ENCODE measurements at places on chromosomes 13 and 19.

- no peak for DNase-seq
Measured at GRCh38 chr19:57689750-57690149, 8.0 kb downstream of the ZNF551 start.

DNA sequence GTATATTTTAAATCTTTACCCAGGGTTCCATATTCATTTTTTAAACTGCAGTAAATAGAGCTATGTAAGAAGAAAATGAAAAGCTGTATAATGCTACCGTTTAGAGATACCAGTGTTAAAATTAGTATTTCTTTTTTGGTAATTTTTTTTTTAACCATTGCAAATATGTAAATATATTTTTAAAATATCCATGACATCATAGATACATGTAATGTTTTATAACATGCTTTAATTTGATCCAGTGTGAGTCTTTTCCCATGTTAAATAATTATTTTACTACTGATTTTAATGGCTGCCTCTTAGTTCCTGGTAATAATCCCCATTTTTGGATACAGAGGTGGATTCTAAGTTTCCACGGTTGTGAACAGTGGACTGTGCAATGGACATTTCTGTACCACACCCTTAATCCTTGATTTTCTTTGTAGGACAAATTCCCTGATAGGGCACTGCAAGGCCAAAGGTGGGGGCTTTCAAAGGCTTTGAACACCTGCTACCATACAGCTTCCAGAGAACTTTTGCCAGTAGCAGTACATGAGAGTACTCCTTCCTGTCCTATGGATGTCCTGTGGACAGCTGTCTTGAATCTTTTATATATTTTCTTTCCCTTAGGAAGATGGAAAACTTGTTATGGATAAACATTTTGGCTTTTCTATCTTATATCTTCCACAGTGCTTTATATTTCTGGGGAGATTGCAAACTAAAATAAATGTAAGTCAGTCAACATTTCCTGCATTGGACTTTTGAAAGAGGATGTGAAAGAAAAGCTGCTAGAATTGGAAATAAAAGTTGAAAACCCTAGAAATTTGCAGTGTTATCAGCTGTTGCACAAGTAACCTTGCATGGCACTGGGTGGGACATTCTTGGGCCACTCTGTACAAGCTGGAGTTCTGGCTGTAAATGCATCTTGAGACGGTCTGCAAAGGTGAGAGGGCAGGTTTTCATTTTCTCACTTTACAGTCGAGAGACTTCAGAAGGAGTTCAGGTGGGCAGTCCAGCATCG lies 46.8 kb downstream of the ARHGEF7 start:
- DNase-seq = no peak

DNA sequence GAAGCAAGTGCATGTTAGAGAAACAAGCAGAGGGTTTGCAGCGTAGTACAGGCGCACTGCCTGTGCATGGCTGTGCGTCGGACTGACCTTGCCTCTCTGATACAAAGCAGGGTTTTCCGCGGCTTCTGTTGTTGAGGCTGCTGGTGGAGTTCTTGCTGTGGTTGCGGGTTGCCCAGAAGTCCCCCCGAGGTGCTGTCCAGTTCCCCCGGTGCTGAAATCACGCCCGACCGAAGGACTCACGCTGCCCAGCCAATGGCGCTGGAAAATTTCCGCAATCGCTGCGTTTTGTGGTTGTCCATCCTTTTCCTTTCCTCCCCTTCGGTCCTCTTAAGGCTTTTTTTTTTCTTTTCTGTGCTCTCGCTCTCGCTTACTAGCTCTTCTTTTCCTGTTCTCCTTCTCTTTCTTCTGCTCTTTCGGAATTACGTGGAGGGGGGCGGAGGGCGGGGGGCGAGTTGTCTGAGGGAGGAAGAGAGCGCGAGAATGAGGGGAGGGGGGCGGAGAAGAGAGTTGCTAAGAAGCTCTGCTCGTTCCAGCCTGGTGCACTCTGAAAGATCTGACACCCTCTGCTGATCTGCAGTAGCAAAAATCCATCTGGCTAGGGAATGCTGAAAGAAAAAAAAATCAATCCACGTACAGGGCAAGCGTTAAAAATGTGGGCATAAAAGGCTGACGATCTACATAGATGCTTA lies at the start of gene SLITRK1:
Gene SLITRK1 (minus strand): TSS at position 558 of the 689 bp plus-strand sequence. CDS start 967 bp downstream, outside the sequence.
- no peak for DNase-seq

DNA sequence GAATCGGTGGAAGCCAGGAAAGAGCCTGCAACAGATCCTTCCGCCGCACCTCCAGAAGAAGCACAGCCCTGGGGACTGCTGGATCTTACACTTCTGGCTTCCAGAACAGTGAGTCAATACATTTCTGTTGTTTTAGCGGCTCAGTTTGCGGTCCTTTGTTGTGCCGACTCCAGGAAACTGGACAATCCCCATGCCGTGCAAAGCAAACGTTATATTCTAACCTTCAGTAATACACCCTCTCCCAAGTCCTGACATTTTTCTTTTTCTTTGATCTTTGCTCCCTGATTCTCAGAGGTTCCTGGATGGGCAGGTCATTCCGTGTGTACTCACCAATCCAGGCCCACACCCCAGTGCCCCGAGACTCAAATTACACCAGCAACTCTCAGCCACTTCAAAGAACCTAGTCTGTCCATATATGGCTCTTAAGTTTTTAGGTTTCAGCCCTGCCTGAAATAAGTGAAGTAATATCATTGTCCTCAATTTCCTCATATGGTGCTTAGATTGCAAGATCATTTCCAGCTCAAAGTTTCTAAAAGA lies 387.1 kb upstream of the SGCG start:
- DNase-seq = no peak

DNA sequence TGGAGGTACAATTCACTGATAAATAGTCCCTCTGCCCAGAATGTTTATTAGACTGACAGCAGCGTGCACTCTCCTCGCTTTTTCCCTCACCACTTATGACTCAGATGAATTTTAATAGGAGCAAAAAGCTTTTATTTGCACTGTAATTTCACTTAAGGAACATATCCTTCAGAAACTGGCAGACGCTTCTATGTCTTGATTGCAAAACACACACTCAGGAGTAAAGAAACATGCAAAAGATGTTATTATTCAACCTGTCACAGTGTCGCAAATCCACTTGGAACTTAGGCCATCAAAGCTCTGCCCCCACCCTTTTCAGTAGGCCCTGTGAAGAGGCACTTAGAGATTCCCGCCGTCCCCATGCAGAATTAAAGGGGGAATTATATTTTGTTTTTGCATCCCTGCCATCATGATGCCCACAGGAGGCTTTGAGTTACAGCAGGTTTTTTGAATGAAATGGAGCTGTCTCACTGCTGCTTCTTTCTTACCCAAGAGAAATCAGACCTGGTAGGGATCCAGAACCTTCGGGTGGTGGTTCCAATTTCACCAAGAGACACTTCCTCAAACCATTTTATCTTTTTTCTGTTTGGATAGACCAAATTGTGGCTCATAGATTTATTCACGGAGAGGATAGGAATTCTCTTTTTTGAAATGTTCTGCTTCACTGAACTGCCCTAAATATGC lies 74.5 kb downstream of the GGACT start:
- no peak for DNase-seq

DNA sequence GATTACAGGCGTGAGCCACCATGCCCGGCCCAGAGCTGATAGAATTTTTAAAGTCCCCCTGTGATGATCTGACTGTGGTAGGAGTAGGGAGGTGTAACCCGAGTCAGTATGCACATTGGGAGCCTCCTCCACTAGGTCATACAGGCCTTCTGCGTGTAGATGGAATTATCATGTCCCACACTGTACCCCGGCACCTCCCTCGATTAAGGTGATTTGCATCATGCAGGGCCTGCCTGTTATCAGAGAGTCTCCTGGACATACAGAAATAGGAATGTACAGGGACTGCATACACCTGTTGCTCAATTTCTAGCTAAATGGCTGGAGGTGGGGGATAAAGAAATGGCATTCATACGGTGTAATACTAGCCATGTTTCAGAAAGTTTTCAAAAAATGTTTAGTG lies 922 bp upstream of the ERVK3-1 start:
- no peak for DNase-seq

- DNase-seq = no peak
Measured at GRCh38 chr19:38796154-38796553, 7.2 kb downstream of the LGALS7B start.

GRCh38 chr19:3768015-3768747 lies 3.8 kb downstream of the RAX2 start:
- DNase-seq = no peak

- DNase-seq = no peak
Measured at GRCh38 chr19:49231389-49231788, 73.8 kb downstream of the TRPM4 start.

DNA sequence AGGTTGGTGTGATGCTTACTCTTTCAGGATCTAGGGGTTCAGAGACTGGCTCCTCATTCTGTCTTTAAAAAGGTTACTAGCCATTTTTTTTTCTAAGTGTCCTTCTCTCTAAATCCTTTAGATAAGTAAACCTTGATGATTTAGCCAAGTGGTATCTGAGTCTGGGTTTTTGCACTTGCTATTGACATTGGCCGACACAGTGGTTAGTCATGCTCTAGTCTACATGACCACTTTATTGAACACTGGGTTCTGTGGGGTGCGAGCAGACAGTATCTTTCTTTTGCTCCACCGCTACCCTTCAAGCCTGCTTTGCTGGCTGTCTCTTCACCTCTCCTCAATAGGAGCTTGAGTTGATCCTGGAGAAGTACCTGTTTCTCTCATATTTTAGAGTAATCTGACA lies 6.2 kb upstream of the NUP58 start:
- DNase-seq = no peak

GRCh38 chr19:3985643-3986259 lies 488 bp upstream of the EEF2 start:
- no peak for DNase-seq

- no peak for DNase-seq
Measured at GRCh38 chr13:113668491-113668971, 1.5 kb downstream of the GRK1 start.

GRCh38 chr13:49110122-49110912 lies 109.8 kb upstream of the MLNR start:
- DNase-seq = peak; percentile 69

DNA sequence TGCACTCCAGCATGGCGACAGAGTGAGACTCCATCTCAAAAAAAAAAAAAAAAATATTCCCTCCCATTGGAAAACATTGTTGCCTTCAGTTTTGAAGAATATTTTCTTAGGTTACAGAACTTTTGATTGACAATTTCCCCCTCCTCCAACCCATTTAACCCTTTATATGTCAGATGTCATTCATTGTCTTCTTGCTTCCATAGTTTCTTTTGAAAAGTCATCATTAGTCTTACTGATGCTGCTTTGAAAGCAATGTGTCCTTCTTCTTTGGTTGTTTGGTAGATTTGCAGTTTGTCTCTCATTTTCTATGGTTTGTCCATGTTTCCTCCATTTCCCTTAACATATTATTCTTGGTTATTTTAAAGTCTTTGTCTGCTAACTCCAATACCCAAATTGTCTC lies 25.4 kb downstream of the ZNF558 start:
- no peak for DNase-seq

DNA sequence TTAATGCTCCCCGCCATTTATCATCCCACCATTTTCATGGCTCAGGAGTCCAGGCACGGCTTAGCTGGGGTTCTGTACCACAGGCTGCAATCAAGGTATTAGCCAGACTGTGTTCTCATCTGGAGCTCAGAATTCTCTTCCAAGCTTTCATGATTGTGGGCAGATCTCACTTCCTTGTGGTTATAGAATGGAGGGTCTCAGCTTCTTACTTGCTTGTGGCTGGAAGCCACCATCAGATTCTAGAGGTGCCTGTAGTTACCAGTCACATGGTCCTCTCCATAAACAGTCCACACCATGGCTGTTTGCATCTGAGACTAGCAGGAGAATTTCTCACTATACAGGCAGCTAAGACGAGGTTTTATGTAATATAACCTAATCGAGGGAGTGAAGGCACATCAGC lies 45.1 kb upstream of the SLC46A3 start:
- no peak for DNase-seq

DNA sequence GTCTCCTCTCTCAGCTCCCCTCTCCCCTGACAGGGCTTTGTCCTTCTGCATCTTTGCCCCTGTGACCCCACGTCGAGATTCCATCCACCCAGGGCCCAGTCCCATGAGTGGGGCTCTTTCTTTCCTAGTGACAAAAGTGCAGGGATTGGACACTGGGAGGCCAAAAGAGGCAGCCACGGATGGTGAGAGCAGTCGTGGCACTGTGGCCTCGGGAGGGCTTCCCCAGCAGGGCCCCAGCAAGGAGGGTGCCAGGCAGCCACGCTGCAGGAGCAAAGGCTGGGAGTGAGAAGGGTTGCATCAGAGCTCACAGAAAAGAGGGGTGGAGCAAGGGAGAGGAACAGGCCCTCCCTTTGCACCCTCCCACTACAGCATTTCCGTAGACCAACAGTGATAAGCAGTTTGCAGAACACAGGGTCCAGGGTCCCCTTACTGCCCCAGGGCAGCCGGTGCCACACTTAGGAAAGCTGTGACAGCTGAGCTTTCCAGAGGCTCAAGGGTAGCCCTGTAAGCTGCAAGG lies 4.9 kb downstream of the ZSCAN1 start:
- no peak for DNase-seq

GRCh38 chr13:70237131-70237530 lies 128.9 kb upstream of the KLHL1 start:
- DNase-seq = no peak

DNA sequence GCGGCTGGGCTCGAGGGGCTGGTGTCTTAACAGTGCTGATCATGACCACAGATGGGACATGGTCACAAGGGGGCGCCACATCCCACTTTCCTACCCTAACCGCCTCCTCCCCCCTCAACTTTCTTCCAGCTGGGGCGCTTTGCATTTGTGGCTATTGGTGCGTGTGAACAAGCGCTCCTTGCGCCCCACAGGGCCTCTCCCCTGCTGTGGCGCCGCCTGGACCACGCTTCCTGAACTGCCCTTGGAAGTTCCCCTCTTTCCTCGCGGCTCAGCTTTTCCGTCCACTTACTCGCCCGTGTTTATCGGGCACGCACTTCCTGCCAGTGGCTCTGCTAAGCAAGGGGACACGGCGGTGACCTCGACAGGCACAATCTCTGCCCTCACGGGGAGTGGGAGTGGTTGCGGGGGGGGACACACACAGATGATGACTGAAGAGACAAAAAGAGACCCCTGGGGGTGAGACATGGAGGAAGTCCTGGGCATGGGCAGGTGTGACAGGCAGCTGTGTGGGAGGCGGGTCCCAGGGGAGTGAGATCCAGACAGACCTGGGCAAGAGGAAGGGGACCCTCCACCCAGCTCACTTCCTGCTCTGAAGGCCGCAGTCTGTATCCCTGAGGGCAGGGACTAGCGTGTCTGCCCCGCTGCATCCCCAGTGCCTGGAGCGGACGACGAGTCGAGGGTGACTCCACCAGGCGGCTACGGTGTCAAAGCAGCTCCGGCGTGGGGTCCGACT lies 40.3 kb downstream of the ZNF787 start:
- DNase-seq = peak; percentile 52

DNA sequence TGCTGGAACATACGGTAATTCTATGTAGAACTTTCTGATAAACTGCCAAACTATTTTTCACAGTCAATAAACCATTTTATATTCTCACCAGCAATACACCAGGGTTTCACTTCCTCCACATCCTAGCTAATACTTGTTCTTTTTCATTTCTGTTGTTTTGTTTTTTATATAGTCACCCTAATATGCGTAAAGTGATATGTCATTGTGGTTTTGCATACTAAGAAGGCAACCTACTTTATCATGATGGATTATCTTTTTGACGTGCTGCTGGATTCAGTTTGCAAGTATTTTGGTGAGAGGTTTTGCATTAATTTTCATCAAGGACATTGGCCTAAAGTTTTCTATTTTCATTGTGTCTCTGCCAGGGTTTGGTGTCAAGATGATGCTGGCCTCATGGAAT lies 1384.1 kb downstream of the UQCRFS1 start:
- no peak for DNase-seq

Measured in stimulated activated naive CD4-positive, alpha-beta T cell (primary cell).